ENCODE measurements at places on chromosomes 3 and 15.

- no peak for DNase-seq
Measured at GRCh38 chr3:12879191-12879815, 37.9 kb upstream of the RPL32 start.

DNA sequence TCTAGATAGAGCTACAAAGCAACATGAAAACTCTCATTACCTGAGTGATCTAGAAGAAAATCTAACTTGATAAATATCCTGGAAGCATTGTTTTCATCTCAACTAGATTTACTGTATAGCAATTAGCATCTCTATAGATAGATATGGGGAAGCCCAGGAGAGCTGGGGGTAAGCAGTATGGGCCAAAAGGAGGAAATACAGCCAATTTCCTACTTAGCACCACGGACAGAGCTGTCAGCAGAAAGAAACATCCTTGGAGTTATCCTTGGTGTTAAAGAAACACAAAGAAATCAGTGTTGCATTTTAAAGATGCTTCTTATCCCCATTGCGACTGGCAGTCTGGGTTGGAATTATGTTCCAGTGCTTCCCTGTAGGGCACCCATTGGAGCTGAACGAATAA lies 126.2 kb downstream of the TIGIT start:
- no peak for DNase-seq

GRCh38 chr15:91549581-91549980 lies 303.9 kb upstream of the SLCO3A1 start:
- no peak for DNase-seq

- no peak for DNase-seq
Measured at GRCh38 chr3:159555205-159555604, 433.4 kb upstream of the IL12A start.

GRCh38 chr3:108946292-108947285 lies 7.1 kb downstream of the GUCA1C start:
- DNase-seq = no peak

GRCh38 chr3:124586126-124587052 lies 143.9 kb upstream of the UMPS start:
- no peak for DNase-seq

Measured in GF-D8 (cell line).